ENCODE measurements at places on chromosomes 7 and 10.

DNA sequence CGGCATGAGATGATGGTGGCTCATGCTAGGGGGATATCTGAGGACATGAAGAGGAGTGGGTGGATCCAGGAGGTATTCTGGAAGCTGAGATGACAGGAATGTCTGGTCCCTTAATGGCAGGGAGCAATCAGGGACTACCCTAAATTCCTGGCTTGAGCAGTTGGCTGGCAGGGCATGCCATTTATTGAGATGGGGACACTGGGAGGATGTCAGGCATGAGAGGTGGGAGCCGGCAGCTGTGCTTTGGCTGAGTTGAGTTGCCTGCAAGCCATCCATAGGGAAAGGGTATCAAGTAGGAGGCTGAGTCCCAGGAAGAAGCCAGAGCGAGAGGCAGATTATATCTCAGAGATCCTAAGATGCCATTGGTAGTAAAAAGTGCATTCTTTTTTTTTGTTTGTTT lies 69.6 kb downstream of the COL26A1 start:
- no peak for DNase-seq

- DNase-seq, result no peak
These were observed 159.4 kb downstream of the FRMD4A start for GRCh38 chr10:14171336-14171735.

DNA sequence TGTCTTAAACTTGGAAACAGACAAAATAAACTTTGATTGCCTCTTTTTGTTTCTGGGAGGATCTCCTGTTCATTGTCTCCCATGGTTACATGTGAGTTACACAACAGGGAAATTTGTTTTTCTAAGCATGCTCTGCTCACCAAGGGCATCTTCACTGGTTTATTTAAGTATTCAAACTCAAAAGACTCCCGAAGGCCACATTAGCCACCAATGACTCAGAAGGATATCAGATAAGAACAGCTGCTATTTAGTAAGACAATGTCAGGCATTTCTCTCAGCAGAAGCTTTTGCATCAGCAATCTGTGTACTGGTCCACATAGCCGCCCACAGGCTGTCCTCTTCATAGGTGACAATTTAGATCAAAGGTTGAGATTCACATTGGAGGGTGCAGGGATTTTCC lies 19.3 kb downstream of the OR6B1 start:
- no peak for DNase-seq

GRCh38 chr10:43341450-43341849 lies 30.0 kb upstream of the FXYD4 start:
- no peak for DNase-seq

GRCh38 chr10:125025341-125025740 lies 83.4 kb downstream of the ZRANB1 start:
- DNase-seq, result no peak

GRCh38 chr10:86671985-86672710 lies 3.8 kb downstream of the LDB3 start:
- no peak for DNase-seq

GRCh38 chr7:69232445-69233376 lies 365.6 kb upstream of the AUTS2 start:
- DNase-seq, result no peak

DNA sequence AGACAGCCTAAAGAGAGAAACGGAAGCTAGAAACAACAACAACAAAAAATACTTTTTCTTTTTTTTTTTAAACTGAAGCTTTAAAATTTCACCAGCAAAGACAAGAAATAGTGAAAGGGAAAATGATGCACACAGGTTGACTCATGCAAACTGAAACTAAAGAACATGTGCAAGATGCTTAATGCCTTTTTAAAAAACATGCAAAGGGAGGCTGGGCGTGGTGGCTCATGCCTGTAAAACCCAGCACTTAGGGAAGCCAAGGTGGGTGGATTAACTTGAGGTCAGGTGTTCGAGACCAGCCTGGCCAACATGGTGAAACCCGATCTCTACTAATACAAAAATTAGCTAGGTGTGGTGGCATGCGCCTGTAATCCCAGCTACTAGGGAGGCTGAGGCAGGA lies 15.1 kb upstream of the CUBN start:
- DNase-seq, result peak; percentile 26

DNA sequence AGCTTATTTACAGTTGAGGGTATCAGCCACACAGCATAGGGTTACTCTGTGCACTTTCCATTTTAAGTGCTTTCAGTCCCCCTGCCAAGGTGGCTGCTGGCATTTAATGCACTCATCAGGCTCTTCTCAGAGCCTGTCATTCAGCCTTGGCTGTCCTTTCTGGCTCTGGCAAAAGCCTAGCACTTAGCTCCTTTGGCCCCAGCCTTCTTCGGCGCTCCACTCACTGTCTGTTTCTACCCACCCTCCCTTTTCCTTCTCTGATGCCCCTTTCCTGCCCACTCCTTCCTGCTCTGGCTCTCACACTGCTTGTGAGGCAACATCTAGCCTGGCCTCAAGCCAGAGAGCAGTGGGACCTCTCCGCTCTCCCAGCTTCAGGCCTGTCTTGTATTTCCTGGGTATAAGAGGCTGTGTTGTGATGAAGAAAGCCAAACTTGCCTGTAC lies 60.2 kb downstream of the WIPF3 start:
- DNase-seq, result no peak

- no peak for DNase-seq
These were observed 2.6 kb upstream of the COX19 start for GRCh38 chr7:978049-978346.

DNA sequence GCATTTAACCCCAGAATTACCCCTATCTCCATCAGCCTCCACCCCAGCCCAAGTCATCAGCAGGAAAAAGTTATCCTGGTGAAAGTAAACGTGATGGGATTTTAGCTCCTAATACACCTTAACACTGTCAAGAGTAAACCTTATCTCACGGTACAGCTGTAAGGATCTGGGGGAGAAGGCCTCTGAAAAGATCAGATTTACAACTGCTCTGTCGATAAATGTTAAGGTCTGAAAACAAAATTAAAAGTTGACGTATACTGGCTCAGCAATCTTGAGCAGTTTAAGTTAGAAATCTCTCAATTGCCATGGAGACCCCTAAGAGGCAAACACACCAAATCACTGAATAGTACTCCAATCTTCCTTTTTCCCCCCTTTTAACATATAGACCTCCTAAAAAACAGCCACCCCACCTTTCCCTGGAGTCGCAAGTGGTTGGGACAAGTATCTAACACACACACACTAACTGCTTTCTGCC lies 6.1 kb downstream of the SKAP2 start:
- DNase-seq, result no peak

DNA sequence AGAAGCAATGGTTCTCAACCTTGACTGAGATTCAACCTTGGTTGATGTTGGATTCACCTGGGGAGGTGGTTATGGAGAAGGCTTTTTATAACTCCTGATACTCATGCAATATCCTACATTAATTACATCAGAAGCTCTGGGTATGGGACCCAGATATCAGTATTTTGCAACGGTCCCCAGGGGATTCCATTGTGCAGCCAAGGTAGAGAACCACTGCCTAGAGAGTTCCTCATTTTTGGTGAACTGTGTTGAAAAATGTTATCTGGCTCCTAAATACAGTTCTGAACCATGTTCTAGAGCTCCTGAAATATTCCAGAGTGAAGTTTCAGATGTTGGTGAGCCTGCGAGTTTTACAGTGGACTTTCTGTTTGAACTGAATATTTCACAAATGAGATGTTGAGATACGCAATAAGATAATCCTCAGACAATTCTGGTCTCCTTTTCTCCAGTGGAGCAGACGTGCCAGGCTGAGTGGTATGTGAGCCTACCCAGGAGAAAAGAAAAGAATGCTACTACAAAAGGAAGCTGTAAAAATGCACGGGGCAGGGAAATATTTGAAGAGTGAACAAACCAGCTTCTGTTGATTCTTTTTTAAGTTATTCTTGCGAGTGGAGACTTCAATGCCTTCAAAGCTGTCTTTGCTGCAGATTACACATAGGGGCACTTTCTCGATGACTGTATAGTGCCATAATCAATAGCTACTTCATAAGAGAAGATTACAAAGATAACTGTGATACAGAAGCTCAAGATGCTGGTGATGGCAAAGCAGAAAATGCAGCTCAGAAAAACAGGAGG lies 13.6 kb upstream of the C10orf120 start:
- DNase-seq, result no peak

DNA sequence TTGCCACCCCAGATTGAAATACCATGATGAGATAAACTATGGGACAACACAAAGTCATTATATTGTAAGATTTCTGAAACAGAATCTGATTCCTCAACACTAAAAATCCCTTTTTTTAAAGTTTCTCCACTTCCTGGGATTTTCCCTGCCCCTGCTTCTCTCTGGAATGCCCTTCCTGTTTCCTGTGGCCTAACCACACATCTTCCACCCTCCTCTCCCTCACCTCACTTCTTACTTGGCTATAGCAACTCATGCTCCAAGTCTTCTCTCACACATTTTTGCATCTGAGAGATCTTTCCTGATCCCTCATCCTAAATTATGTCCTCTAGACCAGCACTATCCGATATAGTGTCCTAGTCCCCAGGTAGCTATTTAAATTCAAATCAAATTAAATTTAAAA lies 4.1 kb upstream of the RELN start:
- DNase-seq, result no peak

DNA sequence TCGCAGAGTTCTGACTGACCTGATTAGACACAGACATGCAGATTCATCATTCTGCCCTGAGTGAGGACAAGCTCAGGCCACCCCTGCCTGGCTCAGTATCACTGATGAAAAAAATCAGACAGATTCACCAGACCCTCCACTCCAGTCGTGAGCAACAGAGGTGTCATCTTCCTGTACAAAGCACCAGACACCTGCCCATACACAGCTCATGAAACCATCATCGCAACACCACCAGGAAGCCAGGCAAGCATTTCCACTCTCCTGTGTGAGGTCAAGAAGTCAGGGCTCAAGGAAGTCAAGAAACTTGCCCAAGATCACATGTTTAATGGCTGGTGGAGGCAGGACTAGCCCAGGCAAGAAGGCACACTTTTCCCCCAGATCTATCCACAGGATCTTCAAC lies 163.0 kb downstream of the CALN1 start:
- DNase-seq, result no peak

DNA sequence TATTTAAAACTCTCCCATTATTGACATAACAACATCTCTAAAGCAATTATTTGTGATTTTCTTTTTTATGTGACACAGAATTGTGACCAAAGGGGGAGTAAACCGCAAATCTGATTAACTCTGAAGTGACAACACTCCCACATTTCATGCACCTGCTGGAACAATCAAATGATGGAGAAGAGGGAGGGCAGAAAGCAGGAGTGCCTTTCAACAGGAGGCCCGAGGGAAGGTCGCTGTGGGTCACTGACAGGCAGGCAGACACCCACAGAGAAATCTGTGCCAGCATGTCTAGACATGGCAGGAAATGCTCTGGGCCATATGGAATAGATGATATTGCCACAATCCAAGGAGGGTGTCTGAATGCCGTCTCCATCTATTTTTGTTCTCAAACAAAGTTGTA lies 247.3 kb downstream of the DOCK4 start:
- DNase-seq, result no peak

- DNase-seq, result no peak
These were observed 290.0 kb upstream of the GLI3 start for GRCh38 chr7:42527004-42527403.

- no peak for DNase-seq
These were observed 302.6 kb upstream of the SP4 start for GRCh38 chr7:21125297-21125696.
